ENCODE measurements at places on chromosomes 7 and 10.

- H3K4me1 ChIP-seq: no peaks in the 10 kb centered on the region
- no peak overlapping the region for H3K4me3 ChIP-seq
- no peaks in the 10 kb centered on the region for H3K27me3 ChIP-seq
- no peak for DNase-seq
- H3K27ac ChIP-seq: no peak overlapping the region
- H3K36me3 ChIP-seq: no peaks in the 10 kb centered on the region
Measured at GRCh38 chr7:70037171-70037933, 439.1 kb downstream of the AUTS2 start.

DNA sequence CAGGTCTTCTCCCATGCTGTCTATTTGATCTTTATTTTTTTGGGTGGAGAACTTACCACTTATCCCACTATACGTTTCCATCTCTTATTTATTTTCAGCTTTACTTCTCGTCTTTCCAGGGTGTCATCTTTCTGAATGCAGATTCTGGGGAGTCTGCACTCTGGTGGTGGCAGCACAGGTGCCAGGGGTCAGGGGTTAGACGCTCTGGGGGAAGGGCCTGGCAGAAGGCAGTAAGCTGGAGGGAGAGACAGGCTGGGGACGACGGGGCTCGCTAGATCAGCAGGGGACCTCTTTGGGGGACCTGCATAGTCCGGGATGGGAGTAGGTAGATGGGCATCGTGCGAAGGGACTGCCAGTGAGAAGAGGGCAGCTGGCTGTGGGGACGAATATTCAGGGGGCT, 22.3 kb downstream of the CHST12 start:
- H3K36me3 ChIP-seq: no peaks in the 10 kb centered on the region
- no peaks in the 10 kb centered on the region for H3K27me3 ChIP-seq
- H3K4me1 ChIP-seq: no peaks in the 10 kb centered on the region
- no peak for DNase-seq

- H3K4me3 ChIP-seq: no peak overlapping the region
- H3K27me3 ChIP-seq: no peaks in the 10 kb centered on the region
- DNase-seq: no peak
- no peak overlapping the region for H3K27ac ChIP-seq
- H3K36me3 ChIP-seq: peaks cover 11% of the 10 kb centered on the region
Measured at GRCh38 chr10:59830601-59831259, 75.6 kb downstream of the CCDC6 start.

DNA sequence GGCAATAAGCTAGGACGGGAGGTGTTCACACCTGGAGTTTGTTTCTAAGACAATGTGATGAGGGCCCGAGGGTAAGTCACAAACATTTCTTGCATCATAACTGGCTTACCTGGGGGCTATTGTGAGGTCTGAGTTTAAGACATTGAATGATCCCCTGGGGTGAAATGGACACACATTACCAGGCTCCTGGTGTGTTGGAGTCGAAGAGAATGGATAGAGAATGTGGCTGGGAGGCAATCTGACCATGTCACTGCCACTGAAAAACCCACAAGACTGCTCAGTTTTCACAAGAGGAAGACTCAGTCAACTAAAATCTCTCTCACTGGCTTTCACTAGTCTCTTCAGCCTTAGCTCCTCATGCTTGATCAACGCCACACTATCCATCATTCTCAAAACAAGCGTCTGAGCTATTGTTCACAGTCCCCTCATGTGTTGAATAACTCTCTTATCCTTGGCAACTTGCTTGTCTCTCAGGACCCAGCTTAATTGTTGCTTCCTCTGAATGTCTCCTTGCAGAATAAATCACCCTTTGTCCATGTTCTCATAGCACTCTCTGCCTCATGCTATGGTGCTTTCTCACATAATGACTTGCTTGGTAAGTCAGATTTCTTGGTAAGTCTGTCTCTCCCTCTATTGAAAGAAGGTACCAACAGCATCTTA, at the start of gene C10orf120:
TSS of gene C10orf120 (minus strand) at position 51 of the 660 bp plus-strand sequence. CDS start 56 bp downstream, outside the sequence.
- no peaks in the 10 kb centered on the region for H3K36me3 ChIP-seq
- no peak for DNase-seq
- no peak within 1 kb of the TSS for H3K27ac ChIP-seq

DNA sequence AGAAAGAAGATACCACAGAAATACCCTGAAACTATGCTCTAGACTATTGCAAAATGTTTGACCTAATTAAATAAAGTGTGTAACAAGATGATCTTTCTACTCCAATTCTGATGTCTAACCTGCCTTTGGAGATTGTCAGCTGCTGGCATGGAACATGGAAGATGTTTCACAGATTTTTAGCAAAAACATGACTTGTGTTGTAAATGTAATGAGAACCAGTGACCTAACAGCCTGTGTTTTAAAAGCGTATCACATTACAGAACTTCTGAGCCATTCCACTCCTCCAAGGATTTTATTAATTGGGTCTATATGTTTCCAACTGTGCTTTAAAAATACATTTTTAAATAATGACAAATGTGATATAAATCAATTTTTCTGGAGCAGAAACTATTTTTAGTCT, 526.3 kb upstream of the SEMA3D start:
- H3K4me1 ChIP-seq: no peaks in the 10 kb centered on the region
- no peak overlapping the region for H3K27ac ChIP-seq

GRCh38 chr7:87213252-87213651, 6.3 kb downstream of the TMEM243 start:
- peak overlapping the region; percentile 18 for H3K4me3 ChIP-seq
- no peaks in the 10 kb centered on the region for H3K36me3 ChIP-seq
- no peaks in the 10 kb centered on the region for H3K27me3 ChIP-seq
- DNase-seq: no peak
- H3K4me1 ChIP-seq: peaks cover 94% of the 10 kb centered on the region

GRCh38 chr7:69862413-69863064, 264.3 kb downstream of the AUTS2 start:
- no peak for DNase-seq
- no peaks in the 10 kb centered on the region for H3K4me1 ChIP-seq
- H3K27me3 ChIP-seq: no peaks in the 10 kb centered on the region

DNA sequence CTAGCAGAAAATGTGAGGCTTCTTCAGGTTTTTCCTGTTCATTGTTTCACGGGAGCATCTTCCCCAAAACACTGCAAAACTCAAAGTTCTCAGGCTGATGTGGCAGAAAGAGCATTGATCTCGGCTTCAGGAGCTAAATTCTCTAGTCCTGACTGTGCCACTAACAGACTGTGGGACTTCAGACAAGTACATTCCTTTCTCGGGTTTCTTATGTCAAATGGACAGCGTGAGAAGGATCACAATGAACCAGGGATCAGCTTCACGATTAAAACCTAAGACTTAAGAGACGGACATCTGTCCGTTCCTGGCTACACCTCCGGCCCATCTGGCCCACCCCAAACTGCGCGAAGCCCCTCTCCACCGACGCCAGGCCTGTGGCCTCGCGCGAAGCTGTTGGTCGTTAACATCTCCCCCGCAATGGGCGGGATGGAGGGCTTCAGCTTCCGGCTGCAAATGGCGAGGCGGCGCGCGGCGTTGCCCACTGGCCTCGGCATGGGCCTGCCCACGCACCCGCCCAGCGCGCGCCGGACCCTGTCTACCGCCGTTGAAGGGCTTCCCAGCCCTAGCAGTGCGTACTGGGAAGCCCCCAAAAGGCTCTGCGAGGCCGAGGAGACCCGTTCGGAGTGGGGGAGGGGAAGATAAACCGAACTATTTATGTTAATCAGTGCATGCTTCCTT, 549 bp upstream of the DDX50 start:
- H3K4me1 ChIP-seq: peaks cover 30% of the 10 kb centered on the region
- H3K4me3 ChIP-seq: peak overlapping the region; percentile 85
- no peak for DNase-seq
- peak overlapping the region; percentile 98 for H3K27ac ChIP-seq
- H3K36me3 ChIP-seq: no peaks in the 10 kb centered on the region
- no peaks in the 10 kb centered on the region for H3K27me3 ChIP-seq

- no peaks in the 10 kb centered on the region for H3K27me3 ChIP-seq
- H3K36me3 ChIP-seq: no peaks in the 10 kb centered on the region
- no peaks in the 10 kb centered on the region for H3K4me1 ChIP-seq
- no peak overlapping the region for H3K4me3 ChIP-seq
Measured at GRCh38 chr7:45898222-45898621, 9.9 kb downstream of the IGFBP1 start.

DNA sequence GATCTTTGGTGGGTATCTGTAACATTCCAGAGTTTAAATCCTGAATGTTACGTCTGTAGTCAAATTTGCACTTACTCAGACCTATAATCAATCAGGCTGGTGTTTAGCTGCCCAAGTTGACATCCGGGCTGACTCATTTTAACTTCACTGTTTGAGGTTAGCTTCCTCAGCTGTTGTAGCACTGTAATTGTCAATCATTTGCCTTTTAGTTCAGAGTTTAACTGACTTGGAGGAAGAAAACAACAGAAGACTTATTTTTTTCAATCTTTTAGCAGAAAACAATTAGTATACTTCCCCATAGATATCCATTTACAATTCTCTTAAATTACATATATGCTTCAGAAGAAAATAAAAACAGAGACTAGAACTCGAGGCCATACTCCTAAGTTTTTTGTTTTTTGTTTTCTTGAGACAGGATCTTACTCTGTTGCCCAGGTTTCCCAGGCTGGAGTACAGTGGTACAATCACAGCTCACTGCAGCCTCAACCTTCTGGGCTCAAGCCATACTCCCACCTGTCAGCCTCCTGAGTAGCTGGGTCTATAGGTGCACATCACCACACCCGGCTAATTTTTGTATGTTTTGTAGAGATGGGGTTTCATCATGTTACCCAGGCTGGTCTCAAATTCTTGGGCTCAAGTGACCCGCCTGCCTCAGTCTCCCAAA, 38.5 kb upstream of the LRRC17 start:
- H3K27me3 ChIP-seq: no peaks in the 10 kb centered on the region
- no peak for DNase-seq
- no peaks in the 10 kb centered on the region for H3K36me3 ChIP-seq
- H3K4me3 ChIP-seq: no peak overlapping the region
- H3K27ac ChIP-seq: no peak overlapping the region
- H3K4me1 ChIP-seq: no peaks in the 10 kb centered on the region

DNA sequence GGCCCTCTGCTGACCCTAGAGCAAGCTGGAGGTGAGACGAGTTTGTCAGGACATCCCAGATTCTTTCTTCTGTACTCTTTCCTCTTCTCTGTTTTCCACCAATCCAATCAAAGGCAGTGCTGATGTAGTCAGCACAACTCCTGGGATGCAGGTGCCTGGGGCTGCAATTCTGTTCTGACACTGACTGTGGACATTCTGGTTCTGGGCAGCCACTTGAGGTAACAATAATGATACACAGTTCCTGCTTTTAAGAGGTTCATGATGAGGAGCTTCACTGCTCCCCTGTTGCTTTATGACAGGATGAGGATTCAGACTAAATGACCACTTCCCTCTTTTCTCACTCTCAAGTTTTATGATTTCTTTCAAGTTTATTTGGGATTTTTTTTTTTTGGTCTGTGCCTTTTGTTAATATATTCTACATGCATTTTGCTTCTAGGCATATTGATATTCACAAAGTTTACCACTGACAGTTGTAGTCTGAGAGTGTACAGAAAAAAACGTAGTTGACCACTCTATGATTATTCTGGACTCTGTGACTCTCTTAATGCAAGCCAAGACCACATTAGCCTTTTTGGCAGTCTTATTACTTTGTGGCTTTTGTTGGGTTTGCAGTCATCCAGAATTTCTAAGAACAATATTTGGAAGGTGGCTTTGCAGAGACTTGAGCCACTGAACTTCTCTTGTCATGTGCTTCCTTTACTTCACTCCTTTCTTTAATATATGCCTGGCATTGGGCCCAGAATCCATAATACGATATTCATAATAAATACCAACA, 247.6 kb downstream of the AUTS2 start:
- DNase-seq: no peak
- H3K27ac ChIP-seq: no peak overlapping the region
- H3K4me3 ChIP-seq: no peak overlapping the region
- H3K36me3 ChIP-seq: no peaks in the 10 kb centered on the region

DNA sequence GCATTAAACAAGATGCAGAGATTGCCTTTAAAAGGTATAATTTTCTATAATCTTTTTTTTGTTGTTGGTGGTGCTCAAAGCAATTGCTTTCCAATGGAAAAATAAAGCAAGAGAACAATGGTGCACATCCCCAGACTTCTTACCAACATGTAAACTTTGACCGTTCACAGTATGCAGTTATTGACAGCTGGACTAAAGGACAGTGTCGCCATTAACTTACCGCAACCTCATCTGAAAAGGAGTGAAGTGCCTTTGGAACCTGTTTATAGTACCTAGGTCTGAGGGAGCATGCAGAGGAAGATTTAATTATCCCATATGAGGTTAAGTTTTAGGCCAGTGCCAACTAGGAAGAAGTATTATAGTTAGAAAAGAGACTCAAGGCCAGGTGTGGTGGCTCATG, 654.5 kb downstream of the PARD3 start:
- H3K4me1 ChIP-seq: no peaks in the 10 kb centered on the region
- no peak overlapping the region for H3K27ac ChIP-seq
- no peaks in the 10 kb centered on the region for H3K36me3 ChIP-seq
- no peaks in the 10 kb centered on the region for H3K27me3 ChIP-seq

- H3K27ac ChIP-seq: no peak overlapping the region
- no peak overlapping the region for H3K4me3 ChIP-seq
- no peaks in the 10 kb centered on the region for H3K4me1 ChIP-seq
- H3K36me3 ChIP-seq: no peaks in the 10 kb centered on the region
- no peak for DNase-seq
- no peaks in the 10 kb centered on the region for H3K27me3 ChIP-seq
Measured at GRCh38 chr7:156158693-156159092, 346.4 kb upstream of the SHH start.
